Kasumi-1 (cell line): ENCODE measurements at places on chromosomes 16 and 17.

GRCh38 chr16:27495191-27495590 is 54.5 kb downstream of the GTF3C1 start:
- no peak for DNase-seq

- no peak for DNase-seq
Measured at GRCh38 chr17:79062691-79063090, 11.9 kb upstream of the ENGASE start.

GRCh38 chr17:58360296-58361063 is 8.5 kb upstream of the SUPT4H1 start:
- DNase-seq = no peak

- no peak for DNase-seq
Measured at GRCh38 chr16:89621698-89622409, 8.4 kb downstream of the DPEP1 start.

- no peak for DNase-seq
Measured at GRCh38 chr16:48451323-48451722, 66.1 kb upstream of the SIAH1 start.

DNA sequence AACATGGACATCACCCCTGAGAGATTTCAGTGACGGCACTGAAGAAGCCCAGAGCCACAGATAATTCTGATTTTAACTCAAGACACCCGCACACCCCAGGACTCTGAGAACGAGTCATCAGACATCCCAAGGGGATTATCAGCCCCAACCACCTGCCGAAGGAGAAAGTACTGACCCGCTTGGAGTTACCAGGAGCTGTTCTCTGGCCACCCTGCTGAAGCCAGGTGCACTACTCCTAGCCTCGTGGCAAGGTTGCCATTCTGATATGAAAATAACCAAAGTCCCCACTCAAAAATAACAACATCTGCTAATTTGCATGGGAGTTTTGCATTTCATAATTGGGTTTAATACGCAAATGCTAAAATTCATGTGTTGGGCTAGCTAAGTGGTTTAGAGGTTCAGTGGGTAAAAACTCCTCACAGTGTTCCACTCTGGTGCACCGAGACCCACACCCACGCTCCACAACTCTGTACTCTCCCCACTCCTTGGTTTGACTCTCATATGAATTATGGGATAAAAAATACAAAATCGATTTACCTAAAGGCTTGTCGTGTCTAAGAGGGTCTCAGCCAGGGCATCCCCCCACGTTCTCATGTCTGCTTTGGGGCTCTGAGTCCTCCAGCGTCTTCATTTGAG is 143.0 kb upstream of the NOL11 start:
- DNase-seq = no peak

- DNase-seq = no peak
Measured at GRCh38 chr17:62732125-62732524, 76.0 kb downstream of the MARCHF10 start.

DNA sequence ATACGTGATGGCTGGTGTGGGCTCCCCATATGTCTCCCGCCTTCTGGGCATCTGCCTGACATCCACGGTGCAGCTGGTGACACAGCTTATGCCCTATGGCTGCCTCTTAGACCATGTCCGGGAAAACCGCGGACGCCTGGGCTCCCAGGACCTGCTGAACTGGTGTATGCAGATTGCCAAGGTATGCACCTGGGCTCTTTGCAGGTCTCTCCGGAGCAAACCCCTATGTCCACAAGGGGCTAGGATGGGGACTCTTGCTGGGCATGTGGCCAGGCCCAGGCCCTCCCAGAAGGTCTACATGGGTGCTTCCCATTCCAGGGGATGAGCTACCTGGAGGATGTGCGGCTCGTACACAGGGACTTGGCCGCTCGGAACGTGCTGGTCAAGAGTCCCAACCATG is 5.6 kb downstream of the MIEN1 start:
- no peak for DNase-seq

- DNase-seq = no peak
Measured at GRCh38 chr16:35146031-35146710, 1686.8 kb downstream of the TP53TG3F start.

DNA sequence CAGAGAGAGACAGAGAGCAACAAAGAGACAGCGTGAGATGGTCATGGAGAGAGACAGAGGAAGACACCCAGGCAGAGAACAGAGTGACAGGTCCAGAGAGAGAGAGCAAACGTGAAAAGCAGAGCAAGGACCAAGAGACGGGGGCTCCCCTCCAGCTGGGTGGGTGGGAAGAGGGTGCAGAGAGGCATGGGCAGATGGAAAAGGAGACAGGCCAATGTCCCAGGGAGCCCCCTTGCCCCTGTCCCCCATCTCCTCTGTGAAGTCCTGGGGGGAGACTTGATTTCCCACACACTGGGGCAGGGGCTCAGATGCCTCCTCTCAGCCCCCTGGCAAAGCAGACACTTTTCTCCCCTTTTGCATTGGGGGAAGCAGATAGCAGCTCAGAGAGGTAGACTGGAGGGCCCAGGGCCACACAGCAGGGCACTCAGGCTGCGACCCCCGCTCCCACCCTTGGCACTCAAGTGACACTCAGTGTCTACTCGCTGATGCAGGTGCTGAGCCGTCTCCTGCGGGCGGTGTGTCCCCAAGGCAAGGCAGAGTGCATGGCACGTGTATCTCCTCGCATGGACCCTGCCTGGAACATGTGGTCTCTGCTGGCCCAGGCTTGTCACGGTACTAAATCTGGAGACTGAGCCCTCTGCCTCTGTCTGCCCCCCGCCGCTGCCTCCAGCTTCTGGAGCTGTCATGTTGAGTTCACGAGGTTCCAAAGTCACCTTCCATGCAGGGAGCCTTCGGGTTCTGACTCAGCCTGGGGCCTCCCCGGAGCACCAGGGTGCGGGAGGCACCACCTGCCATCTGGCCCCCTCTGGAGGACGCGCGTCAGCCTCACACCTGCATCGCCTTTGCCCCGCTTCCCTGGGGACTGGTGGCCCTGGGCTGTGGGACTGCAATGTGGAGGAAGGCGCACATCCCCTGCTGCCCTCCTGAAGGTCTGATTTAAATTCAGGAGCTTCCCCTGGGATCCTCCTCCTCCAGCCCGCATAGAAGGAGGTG is 215.9 kb upstream of the GSE1 start:
- no peak for DNase-seq

- DNase-seq = no peak
Measured at GRCh38 chr16:70151941-70152509, 21.6 kb upstream of the CLEC18C start.

GRCh38 chr16:81765969-81766368 is 13.1 kb upstream of the PLCG2 start:
- DNase-seq = no peak

DNA sequence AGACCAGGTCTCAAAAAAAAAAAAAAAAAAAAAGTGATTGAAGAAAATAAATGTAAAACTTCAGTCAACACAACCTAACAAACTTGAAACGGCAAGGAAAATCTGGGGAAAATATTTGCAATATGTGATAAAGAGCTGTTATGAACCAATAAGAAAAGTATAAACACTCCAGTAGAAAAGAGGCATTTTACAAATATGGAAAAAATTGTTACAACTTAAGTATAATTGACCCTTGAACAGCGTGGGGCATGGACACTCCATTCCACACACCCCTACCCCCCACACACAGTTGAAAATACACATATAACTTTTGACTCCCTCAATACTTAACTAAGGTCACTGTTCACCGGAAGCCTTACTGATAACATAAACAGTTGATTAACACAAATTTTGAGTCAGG is 20.7 kb downstream of the MFSD11 start:
- no peak for DNase-seq

GRCh38 chr17:28180449-28180848 is 138.0 kb downstream of the NLK start:
- DNase-seq = no peak

DNA sequence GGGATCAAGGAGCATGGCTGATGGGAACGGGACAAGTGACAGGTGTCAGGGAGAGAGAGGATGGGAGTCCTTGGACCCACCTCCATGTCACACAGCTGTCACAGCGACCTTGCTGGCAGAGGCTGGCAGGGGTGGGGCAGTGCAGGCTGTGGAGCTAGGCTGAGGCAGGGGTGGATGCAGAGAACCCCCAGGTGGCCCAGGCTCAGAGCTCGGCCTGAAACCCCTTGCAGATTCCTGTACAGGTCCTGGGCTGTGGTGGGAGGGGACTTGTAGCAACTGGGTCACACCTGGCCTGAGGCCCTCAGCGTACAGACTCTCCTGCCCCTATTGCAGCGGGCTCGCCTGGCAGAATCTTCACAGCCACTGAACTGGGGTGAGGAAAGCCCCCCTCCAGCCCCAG is 174.1 kb downstream of the NTN1 start:
- DNase-seq = no peak

DNA sequence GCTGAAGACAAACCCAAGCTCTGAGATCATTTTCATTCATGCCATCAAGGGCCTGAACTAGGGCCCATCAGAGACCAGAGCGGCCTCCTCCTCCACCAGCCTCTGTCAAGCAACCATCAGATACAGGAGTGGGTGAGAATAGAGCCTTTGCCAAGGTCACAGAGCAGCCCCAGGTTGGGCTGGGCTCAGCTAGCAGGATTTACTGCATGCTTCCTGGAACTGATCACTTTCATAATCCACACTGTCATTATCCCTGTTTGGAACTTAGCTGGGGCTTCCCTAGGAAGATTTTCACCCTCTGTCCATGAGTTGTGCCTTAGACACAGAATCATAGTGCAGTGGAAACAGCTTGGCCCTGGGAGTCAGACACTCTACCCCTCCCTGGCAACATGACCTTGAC is 5.1 kb downstream of the MT4 start:
- no peak for DNase-seq

DNA sequence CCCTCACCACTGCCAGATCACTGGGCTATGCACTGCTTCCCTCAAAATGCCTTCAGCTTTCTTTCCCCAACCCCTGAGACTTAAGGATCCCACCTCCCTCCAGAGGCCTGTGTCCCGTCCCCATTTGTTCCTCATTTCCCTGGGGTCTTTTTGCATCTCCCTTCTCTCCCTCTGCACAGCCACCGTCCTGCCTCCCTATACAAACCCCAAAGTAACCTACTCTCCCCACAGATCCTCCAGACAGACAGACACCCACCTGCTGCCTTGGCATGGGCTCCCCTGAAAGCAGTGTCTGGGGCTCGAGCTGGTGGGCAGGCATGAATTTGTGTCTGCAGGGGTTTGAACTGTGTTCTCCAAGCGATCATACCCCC is 69.4 kb upstream of the TNRC6C start:
- no peak for DNase-seq

GRCh38 chr17:17840751-17841591 is 4.2 kb upstream of the SREBF1 start:
- DNase-seq = no peak
